ENCODE measurements at places on chromosomes 16 and 17.

GRCh38 chr17:79269620-79270019, 195.0 kb downstream of the ENGASE start:
- no peak for DNase-seq

DNA sequence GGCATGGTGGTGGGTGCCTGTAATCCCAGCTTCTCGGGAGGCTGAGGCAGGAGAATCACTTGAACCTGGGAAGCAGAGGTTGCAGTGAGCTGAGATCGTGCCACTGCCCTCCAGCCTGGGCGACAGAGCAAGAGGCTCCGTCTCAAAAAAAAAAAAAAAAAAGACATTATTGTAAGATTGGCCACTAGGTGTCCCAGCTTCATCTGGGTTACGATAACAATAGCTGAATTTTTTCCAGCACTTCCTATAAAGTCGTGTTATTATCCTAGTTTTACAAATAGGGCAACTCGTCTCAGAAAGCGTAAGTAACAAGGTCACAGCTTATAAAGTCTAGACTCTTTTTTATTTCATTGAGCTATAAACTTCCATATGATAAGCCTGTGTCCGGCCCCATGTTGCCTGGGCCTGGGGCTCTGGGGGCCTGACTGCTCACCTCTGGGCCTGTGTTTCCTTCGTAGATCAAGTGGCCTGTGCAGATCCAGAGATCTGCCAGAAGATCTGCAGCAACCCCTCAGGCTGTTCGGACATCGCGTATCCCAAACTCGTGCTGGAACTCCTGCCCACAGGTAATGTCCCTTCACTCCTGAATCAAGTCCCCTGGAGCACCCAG, 60.5 kb downstream of the SLC5A11 start:
- no peak for DNase-seq

DNA sequence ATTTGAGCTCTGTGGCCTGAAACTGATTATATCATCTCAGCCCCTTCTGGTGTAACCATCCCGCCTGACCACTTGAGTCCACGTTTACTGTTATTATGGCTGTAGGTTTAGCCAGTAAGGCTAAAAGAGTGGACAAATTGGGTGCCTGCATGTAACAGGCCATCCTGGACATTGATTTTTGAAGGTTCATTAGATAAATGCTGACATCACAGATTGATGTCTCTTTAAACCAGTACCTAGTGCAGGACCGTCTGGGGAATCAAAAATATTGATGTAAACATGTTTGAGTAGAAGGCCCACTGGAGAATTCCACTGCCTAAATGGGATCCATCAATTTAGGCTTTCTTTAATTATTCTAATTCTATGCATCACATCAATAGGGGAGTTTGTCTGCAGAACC, 215.1 kb downstream of the IRX3 start:
- DNase-seq: no peak

- no peak for DNase-seq
Measured at GRCh38 chr16:83211711-83212110, 584.9 kb downstream of the CDH13 start.

GRCh38 chr17:76747716-76748363, 9.9 kb downstream of the MFSD11 start:
- DNase-seq: no peak

DNA sequence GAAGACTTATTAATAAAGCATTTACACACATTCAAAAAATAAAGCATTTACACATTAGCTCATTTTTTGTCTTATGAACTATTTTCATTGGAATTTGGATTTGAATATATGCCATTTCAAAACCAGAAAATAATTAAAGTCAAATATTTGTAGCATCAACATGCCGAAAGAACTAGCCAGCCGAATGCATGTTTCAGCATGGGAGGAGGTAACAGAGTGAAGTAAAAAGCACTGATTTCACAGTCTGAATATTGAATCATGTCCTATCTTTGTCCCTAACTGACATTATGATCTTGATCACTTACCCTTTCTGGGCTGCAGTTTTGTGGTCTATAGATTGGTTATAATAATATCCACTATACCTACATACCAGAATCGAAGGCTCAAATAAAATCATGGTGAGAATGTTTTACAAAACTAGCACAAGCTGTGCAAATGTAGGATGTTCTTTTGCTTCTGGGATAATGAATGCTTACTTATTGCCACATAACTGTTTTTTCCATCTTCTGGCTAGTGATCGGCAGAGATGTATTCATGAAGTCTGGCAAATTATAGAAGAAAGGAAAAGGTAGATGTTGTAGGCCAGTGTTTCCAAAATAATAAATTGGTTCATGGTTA, 84.7 kb downstream of the TUBD1 start:
- no peak for DNase-seq

DNA sequence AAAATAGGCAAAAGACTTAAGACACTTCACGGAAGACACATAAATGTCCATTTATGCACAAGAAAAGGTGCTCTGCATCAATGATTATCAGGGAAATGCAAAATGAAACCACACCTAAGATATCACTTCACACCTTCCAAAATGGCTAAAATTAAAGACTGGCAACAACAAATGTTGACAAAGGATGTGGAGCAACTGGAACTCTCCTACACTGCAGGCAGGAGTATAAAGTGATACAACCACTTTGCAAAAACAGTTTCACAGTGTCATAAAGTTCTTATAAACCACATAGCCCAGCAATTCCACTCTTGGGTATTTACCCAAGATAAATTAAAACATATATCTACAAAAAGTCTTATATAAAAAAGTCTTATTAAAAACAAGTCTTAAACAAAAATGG, 7.8 kb downstream of the BBS2 start:
- DNase-seq: no peak

DNA sequence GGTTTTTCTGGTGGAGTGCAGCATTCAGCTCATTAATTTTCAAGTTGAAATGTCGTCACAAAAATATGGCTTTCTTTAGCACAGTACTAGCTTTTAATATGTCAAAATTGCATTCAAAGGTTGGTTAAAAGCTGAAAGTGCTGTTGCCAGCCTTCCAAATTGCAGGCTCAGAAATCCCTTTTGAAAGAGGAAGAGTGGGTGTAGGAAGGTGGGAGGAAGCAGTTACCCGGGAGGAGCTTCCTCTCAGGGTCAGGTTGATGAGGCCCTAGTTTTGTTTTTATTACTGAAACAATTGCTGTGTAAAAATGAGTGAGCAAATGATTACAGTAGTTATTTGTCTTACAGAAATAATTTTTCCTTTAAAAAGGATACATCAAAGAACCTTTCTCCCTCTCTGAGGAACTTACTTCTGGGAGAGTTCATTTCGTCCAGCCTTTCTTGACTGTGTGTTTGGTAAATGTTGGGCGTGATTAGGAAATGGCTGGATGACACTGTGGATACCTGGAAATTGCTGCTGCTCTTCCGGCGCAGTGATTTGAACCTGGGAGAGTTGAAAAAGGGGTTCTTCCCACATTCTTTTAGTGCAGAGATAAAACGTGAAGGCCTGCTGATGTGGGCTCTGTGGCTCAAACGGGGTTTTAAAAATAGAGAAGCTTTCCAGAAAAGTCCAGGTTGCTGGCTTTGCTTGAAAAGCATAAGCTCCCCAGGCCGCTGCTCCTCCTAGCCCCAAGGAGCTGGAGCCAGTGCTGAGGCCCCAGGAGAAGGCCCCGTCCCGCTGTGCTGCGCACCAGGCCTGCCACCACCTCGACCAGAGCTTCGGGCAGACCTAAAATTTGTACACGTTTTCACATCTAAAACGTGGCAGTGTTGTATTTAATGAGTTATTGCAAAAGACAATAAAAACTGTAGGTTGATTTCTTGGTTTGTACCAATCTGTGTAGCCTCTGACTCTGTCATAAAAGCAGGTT, 41.7 kb downstream of the SEC14L1 start:
- DNase-seq: no peak

GRCh38 chr17:56948491-56948890, 12.4 kb downstream of the COIL start:
- DNase-seq: no peak

DNA sequence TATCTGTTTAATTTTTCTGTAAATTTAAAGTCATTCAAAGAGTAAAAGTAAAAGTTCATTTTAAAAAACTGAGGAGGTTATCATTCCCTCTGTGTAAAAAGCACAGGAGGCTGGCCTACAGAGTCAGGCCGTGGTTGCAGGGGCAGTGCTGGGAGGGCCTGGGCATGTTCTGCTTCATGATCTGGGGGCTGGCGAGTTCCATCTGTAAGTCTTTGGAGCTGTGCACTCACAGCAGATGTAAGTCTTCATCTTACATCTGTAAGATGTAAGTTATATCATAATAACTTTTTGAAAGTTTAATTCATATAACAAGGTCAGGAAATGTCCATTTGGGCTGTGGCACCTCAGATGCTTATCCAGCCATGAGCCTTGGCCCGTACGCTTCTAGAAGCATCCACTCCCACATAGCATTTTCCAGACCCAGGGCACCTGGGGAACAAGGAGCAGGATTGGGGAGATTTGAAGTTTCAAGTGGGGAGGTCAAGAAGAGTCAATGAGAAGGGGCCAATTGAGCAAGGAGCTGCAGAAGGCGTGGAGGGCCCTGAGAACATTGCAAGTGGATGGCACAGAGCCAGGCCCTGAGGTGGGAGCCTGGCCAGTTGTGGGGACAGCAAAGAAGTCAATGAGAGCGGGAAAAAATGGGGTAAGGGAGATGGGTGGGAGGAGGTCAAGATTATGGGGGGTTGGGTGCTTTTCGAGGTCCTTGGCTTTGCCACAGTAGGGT, 54.1 kb downstream of the TNFRSF13B start:
- DNase-seq: no peak

- no peak for DNase-seq
Measured at GRCh38 chr17:82253179-82253544, 20.3 kb downstream of the CSNK1D start.

DNA sequence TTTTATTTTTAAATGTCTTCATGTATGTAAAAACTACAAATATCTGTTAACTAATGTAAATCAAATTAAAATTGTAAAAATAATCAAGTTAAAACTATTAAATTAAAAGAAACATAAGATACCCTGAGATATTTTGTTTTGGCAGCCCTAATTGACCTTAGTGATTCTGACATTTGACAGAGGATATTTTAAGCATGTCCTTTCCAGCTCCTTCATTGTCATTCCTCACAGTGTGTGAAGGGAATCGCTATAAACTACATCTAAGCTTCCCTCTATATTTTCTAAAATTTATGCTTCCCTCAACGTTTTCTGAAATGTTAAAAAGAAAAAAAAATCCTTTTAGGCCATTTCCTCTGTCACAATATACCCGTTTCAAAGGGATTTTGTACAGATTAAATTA, 20.2 kb downstream of the CEP112 start:
- no peak for DNase-seq

- no peak for DNase-seq
Measured at GRCh38 chr16:29791845-29792807, 1.6 kb downstream of the KIF22 start.

DNA sequence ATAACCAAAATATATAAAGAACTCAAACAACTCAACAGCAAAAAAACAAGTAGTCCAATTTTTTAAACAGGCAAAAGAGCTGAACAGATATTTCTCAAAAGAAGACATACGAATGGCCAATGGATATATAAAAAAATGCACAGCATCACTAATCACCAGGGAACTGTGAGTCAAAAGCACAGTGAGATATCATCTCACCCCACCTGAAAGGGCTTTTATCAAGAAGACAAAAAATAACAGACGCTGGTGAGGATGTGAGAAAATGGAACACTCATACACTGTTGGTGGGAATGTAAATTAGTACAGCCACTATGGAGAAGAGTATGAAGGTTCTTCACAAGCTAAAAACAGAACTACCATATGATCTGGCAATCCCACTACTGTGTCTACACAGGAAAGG, 7.4 kb downstream of the XYLT1 start:
- no peak for DNase-seq

DNA sequence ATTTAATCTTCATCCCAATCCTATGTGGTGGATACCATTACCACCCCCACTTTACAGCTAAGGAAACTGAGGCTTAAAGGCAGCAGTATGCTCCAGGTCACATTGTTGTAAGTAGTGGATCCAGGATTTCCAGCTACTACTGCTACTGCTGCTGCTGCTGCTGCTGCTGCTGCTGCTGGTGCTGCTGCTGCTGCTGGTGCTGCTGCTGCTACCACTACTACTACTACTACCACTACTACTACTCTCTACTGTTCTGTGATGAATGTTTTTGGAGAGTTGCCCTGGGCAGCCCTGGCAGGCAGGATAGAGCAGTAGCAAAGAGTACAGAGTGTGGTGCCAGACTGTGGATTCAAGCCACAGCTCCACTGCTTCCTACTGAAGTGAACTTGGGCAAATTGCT, 49.3 kb upstream of the SLC12A3 start:
- DNase-seq: no peak

DNA sequence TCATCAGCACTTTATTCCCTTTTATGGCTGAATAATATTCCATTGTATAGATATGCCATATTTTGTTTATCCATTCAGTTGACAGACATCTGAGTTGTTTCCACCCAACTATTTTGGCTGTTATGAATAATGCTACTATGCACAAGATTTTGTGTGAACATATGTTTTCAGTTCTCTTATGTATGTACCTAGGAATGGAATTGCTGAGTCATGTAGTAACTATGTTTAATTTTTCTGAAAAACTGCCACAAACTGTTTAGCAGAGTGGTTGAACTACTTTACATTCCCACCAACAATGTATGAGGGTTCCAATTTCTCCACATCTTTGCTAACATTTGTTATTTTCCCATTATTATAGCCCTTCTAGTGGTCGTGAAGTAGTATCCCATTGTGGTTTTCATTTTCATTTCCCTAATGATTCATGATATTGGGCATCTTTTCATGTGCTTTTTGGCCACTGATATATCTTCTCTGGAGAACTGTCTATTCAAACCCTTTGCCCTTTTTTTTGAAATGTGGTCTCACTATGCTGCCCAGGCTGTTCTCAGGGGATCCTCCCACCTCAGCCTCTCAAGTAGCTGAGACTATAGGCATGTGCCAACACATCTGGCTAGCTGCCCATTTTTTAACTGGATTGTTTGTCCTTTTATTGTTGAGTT, 26.3 kb downstream of the SMURF2 start:
- no peak for DNase-seq

- DNase-seq: no peak
Measured at GRCh38 chr16:20903899-20904506, 3.4 kb downstream of the LYRM1 start.

- DNase-seq: no peak
Measured at GRCh38 chr17:39716879-39717536, 13.3 kb downstream of the MIEN1 start.

- DNase-seq: no peak
Measured at GRCh38 chr16:62018301-62019060, 17.8 kb downstream of the CDH8 start.

GRCh38 chr17:80356231-80356856, 58.6 kb upstream of the ENDOV start:
- DNase-seq: no peak

DNA sequence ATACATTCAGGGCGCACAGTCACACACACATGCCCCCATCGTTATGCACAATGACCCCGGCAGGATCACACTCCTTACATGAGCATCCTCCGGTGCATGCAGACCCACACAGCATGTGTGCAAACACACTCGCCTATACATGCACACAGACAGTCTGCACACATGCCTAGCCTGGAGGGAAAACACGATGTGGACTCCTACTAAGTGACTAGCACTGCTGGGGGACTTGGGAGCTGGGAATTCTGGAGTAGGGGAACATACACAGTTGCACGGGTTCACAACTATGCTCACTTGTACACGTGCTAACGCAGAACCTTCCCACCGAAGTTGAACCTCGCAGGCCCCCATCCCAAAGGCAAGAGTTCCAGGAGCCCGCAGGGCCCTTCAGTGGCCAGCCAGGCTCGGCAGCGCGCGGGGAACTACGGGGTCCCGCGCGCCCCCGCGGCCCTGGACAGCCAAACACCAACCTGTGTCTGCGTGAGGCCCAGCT, 2.0 kb downstream of the DLX3 start:
- no peak for DNase-seq
